ENCODE measurements at places on chromosomes 2 and 18.

DNA sequence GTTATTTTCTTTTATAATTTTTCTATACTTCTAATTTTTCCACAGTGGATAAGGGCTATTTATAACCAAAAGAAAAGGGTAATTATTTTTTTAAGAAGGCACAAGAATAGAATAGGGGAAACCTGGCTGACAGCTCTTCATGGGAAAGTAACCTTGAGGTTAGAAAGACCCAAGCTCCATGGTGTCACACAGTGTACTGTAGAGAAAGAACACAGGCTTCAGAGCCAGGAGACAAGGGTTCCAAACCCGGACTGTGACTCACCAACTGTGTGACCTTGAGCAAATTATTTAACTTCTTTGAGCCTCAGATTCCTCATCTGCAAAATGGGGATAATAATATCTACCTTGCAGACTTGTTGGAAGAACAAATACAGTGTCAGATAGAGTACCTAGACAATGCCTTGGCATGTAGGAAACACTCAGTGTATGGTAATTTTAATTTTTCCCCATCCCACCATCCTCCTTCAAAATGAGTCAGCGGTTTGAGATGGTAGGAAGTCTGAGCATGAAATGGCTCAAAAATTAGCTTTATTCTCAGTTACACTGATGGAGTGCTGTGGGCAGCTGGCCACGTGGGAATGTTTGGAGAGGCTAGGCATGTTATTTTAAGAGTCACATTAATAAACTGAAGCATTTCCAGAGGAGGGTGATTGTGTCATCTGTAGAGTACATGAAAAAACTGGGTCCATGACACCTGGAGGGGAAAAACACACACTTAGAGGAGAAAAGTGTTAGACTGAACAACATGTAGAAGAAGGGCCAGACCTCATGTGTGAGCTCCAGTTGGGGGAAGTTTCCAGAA lies 36.7 kb downstream of the TMEM37 start:
- DNase-seq, result no peak

DNA sequence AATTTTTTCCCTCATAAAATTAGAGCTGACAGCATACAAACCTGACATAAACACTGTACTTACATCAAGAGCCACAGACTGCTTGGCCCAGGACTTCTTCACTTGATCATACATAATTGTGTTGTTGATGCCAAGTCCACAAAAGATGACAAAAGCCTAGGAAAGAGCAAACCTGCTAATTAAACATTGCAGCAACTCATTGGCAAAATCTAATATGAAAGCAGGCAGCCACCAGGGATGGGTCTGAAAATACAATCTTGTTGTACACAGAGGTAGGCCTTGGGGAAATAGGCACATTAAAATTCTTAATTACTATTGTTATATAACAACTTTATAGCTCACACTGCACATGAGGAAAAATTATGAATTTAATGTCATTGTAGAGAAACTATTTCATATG lies 255.8 kb downstream of the PDE11A start:
- DNase-seq, result no peak

DNA sequence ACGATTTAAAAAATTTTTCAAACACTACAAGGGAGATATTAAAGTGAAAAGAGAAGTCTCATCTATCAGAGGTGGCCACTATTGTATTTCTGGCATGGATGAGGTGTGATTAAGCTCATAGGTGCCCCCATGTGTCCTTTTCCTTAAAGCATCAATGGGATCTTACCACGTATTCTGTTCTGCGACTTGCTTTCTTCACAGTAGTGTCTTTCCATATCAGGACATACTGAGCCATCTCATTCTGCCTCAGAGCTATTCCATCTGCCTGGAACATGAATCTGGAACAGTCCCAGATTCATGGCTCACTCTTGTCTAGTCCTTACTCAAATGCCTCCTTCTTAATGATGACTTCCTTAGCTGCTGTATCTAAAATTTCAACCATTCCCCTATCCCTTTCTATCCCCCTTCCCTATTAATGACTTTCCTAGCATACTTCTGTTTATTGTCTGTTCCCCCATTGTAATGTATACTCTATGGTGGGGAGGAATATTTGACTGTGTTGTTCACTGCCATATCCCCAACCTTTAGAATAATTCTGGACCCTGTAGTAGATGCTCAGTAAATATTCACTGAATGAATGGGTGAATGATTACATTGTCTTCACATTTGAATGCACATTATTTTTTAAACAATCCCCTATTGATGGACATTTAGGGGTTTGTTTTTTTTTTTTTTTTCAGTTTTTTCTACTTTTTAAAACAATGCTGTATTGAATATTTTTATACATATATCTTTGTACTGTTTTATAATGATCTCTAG lies 11.1 kb downstream of the STAMBP start:
- DNase-seq, result no peak

- DNase-seq, result no peak
Observed at GRCh38 chr2:26305540-26305939, 40.4 kb upstream of the SELENOI start.

DNA sequence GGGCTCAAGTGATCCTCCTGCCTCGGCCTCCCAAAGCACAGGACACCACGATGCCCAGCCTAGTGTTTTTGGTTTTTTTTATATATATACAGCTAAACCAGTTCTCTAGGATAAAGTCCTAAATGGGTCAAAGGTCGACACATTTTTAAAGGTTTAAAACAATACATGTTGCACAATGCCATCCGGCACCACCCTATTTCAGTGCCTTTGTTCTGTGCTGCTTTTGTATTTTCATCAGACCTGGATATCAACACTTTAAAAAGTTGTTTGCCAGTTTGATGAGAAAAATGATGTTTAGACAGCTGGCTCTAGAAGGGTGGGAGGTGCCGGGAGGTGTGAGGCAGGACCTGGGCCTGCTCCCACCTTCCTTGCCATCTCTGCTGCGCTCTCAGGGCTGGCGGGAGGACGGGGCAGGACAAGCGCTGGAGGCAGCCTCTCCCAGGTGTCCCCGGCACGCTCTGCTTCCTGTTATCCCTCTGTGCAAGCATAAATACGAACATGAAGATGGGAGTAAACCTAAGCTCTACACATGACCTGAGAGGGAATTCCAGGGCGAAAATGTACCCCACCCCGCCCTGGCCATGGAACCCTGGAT lies 103.7 kb downstream of the HS6ST1 start:
- no peak for DNase-seq

- no peak for DNase-seq
Observed at GRCh38 chr18:51107082-51107481, 77.1 kb downstream of the SMAD4 start.

GRCh38 chr2:161947406-161947805 lies 126.6 kb downstream of the DPP4 start:
- no peak for DNase-seq

DNA sequence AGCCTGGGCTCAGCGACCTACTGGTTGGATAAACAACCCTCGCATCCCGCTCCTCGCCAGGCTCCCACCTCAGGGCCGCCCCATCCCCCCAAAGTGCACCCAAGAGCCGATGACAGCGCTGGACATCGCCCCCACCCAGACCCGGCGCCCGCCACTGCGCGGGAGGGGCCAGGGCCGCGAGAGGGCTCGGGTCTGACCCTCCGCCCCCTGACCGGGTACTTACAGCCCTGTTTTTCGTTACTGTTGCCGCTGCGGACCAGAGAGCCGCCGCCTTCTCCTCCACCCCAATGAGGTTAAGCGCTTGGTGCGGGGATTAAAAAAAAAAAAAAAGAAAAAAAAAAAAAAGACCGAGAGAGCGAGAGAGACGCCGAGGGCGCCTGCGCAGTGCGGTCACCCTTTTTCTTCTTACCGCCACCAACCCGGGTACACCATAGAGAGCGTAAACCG lies at the start of gene CLASP1:
Gene CLASP1 (minus strand): TSS at position 314 of the 447 bp plus-strand sequence. CDS start 43,567 bp downstream, outside the sequence.
- no peak for DNase-seq

Data from NCI-H2081 treated with DMSO at 0.1 percent for 48 hours (cell line).